ENCODE measurements at places on chromosomes 6 and 20.

DNA sequence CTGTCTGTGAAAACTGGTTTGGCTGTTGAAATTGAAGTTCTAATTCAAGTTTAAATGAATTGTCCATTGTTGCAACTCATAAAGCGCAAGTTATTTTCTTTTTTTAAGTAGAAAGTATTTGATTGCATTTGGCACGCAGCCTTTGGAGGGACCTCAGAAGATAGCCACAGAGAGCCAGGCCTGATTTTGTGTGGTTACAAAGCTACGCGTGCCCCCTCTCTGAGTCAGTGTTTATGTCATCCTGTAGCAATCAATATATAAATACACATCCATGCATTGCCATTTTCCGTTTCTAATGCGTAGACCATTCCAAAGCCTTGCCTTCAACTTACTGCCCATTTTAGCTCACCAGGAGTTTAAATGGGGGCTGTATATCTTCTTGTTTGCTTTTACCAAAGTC, 173.2 kb downstream of the TMEM242 start:
- no peak for DNase-seq

GRCh38 chr20:1555952-1556351, 1.6 kb downstream of the SIRPD start:
- DNase-seq = no peak

DNA sequence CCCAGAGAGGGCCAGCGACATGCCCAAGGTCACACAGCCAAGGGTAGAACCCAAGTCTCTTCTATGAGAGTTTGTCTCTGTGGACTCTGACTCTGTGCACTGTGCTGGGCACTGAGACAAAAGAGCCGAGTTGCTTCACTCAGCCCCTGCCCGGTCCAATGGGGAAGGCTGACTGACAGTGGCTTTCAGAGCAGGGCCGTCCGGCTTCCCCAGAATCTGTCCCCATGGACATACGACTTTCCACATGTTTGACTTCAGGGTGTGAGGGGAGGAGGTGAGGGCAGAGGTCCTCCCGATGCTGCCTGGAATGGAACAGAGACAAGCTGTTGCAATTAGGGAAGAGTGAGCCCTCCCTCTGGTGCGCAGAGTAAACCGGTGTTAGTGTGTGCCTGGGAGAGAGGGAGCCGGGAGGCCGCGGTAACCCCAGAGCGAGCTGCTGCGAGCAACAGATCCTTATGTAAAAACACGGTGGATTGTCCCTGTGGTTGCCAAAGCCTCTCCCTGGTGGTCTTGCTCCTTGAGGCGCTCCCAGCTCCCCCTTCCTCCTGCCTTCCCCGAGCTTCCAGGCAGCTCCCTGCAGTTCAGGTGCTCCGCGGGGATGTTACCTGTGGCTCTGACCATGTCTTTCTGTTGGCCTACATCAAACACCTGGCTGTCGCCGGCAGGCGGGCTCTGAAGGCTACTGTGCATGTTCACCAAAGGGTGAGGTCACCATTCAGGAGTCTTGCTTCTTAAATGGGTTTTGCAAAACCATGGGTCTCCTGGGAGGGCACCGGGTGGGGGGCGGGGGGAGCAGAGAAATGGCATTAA, 672 bp downstream of the SIRPA start:
- peak; percentile 53 for DNase-seq

DNA sequence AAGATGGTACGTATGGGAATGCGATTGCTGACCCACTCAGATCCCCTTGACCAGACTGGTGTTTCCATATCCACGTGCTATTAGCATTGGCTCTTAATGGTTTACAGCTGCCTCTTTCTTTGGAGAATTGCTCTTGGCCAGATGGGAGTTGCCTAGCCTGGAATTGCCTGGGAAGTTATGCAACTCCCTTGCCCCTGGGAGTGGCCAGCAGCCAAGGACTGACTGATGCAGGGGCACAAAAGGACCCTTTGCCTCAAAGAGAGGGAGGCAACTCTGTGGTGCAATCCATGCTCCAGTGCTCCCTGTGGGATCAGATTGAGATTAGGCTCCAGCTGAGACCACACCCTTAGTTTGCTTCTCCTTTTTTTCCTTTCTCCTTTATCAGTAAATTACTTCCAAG, 203.5 kb upstream of the JAG1 start:
- DNase-seq = no peak

DNA sequence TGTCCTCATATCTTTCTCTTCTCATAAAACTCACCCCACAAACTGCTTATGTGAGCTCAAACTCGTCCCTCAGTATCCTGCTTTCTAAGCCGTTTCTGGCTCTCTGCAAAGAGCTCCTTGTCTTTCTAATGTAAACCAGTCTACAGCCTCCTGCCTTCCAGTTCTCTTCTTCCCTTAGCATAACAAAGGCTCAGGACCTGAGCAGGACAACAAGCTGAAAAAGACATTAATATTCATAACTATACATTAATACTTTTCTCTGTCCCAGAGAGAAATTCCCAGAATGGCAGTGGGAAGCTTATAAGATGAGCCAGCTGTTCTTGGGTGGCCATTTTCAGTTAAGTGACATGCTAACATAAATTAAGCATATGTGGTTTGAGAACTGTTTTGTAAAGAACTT, 207.0 kb upstream of the TCF21 start:
- DNase-seq = no peak

- no peak for DNase-seq
Observed at GRCh38 chr6:37643851-37644672, 53.6 kb downstream of the MDGA1 start.

DNA sequence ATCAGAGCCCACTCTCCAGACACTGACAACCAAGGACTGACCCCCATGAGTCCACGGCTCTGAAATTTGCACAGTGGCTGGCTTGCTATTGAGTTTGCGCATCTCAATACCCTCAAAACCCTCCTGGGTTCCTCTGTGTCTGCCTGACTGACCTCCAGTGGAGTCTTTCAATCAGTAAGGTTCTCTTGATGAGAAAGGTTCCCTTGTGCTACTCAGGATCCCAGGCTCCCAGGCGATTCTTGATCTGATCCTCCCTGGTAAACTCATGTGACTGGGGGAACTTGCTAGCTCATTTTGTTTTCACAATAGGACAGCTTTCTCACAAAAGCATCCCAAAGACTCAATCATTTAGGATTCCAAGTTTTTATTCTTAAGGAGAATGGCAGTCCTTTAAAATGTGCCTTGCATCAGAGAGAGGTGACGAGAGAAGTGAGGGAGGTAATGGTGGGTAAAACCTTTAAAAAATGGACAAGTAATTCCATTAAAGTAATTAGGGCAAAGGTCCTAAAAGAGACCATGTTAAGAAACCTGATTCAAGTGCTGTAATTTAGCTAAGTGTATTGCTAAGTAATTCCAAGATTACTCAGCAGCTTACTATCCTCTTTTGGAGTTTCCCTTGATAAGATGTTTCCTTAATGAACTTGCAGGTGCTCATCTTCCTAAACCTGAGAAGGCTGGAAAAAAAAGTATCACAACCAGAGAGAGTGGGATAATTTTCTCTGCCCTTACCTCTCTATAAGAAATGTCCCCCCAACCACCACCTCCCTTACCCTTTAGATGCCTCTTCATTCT, 304.7 kb upstream of the SGK1 start:
- DNase-seq = no peak

DNA sequence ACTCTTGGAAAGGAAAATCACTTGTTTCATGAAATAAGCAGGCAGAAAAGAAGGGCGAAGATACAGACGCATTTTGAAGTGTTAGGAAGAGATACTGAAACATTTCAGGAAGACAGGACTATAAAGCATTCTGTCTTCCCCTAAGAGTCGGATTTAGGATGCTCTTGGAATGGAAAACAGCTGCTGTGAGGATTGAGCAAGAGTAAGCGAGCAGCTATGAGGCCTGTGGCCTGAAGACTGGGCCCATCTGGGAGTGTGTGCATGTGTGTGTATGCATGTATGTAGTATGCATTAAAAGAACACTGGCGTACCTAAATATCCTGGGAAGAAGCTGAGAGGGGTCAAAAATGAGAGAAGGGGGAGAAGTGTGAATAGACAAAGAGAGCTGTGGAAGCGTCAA, 83.6 kb downstream of the SIM1 start:
- no peak for DNase-seq

- DNase-seq = no peak
Observed at GRCh38 chr20:15703171-15703911, 869.9 kb downstream of the KIF16B start.

DNA sequence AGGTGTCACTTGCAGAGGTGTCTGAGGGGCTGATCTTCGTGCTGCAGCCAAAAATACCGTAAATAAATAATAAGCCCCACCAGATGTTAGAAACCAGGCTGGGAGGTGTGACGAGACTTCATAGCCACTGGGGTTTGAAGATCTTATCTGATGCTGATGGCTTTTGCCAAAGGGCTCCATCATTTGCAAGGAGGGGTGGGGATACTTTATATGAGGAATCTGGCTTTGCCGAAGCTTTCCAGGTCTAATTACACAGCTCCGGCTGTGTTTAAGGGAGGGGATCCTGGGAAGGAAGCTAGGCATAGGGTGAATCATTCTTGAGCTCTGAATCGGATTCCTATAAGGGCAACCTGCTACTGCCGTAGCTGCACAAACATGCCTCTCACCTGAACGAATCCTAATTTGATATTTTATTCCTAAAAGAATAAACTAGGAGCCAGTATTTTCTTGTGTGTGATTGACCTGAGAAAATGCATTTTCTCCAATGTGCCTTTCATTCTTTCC, 249.6 kb downstream of the SOD2 start:
- no peak for DNase-seq

GRCh38 chr6:13841936-13842335, 27.6 kb upstream of the MCUR1 start:
- no peak for DNase-seq

GRCh38 chr6:71510057-71510713, 221.6 kb downstream of the OGFRL1 start:
- DNase-seq = peak; percentile 53

DNA sequence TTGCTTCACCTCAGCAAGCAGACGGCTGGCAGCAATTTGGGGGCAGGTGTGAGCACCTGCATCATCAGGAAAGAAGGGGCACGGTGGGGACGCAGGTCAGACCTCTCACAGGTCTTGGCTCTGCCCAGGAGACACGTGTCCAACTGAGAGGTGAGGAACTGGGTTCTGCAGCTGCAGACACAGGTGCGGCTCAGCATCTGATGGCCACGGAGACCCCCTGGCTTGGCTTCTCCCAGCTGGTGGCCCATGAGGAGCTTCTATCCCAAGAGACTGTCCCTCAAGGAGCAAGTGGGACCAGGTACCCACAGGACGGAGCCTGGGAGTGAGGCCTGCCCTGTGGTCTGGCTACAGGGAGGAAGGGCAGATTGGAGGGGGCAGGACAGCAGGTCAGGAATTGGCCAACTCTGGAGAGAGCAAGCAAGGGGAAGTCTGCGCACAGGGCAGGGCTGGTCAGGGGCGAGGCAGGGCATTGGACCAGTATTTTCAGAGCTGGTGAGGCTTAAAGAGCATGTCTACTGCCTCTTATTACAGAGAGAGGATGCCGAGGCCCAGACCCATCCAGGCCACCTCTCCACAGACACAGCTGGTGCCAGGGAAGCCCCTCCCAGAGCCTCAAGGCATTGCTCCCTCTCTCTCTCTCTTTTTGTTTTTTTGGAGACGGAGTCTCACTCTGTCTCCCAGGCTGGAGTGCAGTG, 4.2 kb downstream of the STMN3 start:
- DNase-seq = no peak

DNA sequence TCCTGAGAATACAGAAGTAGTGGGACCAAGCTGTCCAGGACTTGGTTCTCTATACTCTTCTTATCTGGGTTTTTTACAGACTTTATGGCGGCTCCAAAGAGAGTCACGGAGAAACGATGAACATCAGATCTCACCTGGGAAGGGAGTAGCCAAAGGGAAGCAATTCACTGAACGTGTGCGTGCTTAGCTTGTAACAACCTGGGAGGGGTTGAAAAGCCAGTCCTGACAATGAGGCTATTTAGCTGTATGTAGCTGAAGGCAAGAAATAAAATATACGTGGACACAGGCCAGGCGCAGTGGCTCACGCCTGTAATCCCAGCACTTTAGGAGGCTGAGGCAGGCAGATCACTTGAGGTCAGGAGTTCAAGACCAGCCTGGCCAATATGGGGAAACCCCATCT, 18.2 kb upstream of the RBL1 start:
- no peak for DNase-seq

DNA sequence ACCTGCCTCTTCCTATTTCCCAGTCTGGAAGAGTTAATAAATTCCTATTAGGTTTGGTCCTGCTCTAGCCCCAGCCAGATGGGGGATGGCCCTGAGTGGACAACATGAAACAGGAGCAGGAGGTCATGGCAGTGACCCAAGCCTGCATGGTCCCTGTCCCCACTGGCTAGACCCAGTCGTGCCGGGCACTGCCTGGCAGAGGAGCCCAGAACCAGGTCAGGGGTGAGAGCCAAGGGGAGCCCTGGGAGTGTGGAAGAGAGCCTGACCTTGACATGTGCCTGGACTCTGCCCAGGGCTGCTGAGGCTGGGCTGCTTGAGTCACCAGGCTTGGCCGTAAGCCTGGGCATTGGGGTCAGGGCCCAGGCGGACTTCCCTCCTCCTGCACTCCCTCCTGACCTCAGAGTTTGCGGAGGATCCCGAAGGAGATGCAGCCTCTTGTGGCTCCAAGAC, 3.6 kb downstream of the AVP start:
- DNase-seq = peak; percentile 40

- DNase-seq = no peak
Observed at GRCh38 chr6:30834646-30835045, 49.7 kb upstream of the DDR1 start.

DNA sequence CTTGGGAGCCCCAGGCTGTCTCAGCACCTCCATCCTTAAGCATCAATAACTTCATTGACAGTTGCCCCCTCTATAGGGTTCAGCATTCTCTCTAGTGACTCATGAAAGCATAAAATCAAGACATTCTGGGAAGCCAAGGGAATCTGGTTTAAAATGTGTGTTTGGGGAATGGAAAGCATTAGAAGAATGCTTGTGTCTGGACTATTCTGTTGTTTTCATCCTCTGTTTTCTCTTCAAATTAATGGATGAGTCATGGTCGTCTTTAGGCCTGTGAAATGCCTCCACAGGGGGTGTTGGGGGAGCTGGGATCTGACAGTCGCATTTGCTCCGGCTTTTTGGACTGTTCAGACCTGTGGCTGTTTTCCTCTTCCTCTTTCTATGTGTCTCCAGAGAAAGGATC, 279.7 kb downstream of the CDC5L start:
- DNase-seq = no peak

DNA sequence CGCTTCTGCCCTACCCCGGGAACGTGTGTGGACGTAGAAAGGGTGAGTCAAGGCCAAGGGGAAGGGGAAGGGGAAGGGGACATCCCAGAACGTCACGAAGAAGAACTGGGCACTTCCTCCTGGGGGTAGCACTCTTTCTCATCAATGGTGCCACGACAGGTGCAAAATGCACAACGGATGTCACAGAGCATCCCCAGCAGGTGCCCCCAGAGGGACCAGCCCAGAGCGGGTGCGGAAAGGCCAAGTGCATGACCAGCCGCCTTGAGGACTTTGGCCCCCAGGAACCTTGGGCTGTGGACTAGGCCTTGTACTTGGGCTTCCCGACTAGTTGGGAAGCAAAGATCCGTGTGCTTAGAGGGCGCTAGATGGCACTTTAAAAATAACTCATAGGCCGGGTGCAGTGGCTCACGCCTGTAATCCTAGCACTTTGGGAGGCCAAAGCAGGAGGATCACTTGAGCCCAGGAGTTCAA, 12.1 kb upstream of the SRC start:
- DNase-seq = peak; percentile 92
